Sciatic nerve (tissue), 2 donors: ENCODE measurements at places on chromosomes 1 and 21. TPM values are rescaled to one million over a fixed set of nuclear protein-coding genes. Genes with fewer than 3 reads are reported as not detected.
A peak's percentile ranks its signal among the peaks of the same experiment; 100 is the strongest.

- DNase-seq = no peak
These were observed 103.0 kb downstream of the NR5A2 start for GRCh38 chr1:200130552-200130951.

- DNase-seq = no peak
These were observed 78.7 kb downstream of the TYW3 start for GRCh38 chr1:74811436-74812179.

GRCh38 chr1:147246044-147246690 is 3.7 kb downstream of the CHD1L start:
- no peak for DNase-seq

PEF1 gene
- 56.7 TPM for total RNA-seq

GRCh38 chr1:199018471-199019135 is 379.8 kb downstream of the PTPRC start:
- DNase-seq = no peak

- DNase-seq = peak; percentile 25
These were observed 34.7 kb upstream of the PDE9A start for GRCh38 chr21:42618707-42619102.

SPRR2A gene
- total RNA-seq = 0.67 TPM

IFNLR1 gene
- 0.49 TPM for total RNA-seq

YBEY gene
- total RNA-seq = 12.7 TPM
